Activated T-cell treated with anti-CD3 and anti-CD28 coated beads, Interleukin-2, amount 50 U/mL, for 4 hours (primary cell): ENCODE measurements at places on chromosomes 16 and 17. TPM values are rescaled to one million over a fixed set of nuclear protein-coding genes. Genes with fewer than 3 reads are reported as not detected.

DNA sequence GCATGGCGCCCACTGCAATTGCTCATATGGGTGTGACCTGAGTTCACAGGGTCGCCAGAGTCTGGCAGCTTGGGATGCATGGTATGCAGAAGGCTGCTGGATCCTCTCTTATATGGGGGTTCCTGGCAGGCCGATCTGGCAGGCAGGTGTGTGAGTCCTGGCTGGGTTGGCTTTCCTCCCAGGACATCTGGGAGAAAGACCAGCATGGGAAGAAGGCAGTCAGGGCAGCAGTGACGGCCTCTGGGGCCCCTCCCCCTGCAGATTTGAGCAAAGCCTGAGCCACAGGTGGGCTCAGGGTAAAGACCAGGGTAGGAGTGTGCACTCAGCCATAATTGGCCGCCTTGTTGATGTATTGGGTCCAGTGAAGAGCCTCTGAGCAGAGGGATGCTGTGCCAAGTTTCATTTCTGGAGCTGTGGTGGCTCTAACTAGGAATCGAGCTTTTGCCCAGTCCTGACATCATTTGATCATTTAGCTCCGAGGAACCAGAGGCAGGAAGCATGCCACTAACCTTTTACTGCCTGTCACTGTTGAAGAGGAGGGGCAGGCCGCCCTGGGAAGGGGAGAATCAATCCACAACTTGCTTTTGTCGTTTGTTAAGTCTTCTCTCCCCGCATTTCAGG is 174.3 kb downstream of the CCDC182 start:
- DNase-seq = no peak

- no peak for DNase-seq
Observed at GRCh38 chr16:27725236-27726000, 175.5 kb downstream of the KATNIP start.

GRCh38 chr16:56356276-56357240 is 68.8 kb downstream of the AMFR start:
- DNase-seq = peak; percentile 34

GRCh38 chr16:3881499-3881990 is 1.0 kb upstream of the CREBBP start:
- DNase-seq = no peak

DNA sequence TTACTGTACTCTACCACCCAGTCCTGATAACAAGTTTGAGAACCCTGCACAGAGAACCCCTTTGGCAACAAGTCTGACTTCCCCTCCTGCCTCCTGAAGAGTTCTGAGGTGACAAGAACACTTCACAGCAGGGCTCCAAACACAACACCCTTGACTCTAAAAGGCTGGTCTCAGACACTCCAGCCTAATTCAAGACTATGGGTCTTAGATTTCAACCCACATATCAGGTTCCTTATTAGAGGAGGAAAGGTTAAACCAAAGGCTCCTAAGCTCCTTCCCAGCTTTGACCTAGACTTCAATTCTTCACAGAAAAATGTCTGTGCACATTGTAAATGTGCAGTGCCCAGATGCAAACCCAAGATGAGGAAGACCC is 23.0 kb downstream of the RANBP10 start:
- no peak for DNase-seq

DNA sequence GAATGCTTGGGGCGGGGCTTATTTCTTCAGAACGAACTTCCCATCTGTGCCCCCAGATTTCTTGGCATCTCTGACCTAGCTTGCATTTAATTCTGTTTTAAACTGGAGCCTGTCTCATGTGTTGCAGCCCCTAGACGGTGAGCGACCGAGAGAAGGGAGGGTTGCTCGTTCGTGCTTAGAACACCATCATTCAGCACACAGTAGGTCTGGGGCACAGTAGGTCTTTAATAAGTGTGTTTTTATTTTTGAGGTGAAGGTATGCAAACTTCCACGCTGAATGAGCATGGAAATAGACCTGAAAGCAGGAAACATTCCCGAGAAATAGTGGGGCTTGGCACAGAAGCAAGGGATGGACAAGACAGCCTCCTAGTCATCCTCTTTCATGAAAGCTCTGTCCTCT is 57.0 kb upstream of the TAC4 start:
- no peak for DNase-seq

GRCh38 chr16:64295466-64295865 is 826.4 kb downstream of the CDH11 start:
- DNase-seq = no peak

FNDC8 gene
- total RNA-seq = not detected

DNA sequence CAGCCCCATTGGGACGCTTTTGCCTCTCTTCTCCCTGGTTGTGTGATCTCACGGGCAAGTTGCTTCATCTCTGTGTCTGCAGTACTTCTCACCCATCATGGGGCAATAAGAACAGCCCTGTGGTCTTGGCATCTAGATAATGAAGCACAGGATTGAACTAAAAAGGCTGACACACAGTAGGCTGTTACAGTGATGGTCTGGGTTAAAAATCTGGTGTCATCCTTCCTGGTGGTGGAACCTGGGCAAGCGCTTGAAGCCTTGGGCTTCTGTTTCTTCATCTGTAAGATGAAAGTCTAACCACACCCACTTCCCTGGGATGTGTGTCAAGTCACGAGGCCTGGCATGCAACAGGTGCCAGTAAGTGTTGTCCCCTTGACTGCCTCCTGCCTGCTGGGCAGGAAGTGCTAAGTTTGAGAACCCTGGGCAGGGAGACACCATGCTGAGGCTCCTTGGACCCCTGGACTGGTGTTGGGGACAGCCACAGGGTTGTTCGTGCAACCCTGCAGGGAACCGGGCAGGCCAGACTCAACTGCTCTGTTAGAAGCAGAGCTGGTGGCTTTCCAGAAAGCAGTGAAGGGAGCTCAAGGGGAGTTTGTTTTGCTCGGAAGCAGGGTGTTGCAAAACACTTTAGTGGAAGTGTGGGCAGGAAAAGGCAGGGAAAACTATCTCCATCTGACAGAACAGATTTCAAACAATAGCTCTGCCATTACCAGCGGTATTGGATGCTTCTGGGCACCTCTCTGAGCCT is 5.9 kb upstream of the MAP2K3 start:
- no peak for DNase-seq

DNA sequence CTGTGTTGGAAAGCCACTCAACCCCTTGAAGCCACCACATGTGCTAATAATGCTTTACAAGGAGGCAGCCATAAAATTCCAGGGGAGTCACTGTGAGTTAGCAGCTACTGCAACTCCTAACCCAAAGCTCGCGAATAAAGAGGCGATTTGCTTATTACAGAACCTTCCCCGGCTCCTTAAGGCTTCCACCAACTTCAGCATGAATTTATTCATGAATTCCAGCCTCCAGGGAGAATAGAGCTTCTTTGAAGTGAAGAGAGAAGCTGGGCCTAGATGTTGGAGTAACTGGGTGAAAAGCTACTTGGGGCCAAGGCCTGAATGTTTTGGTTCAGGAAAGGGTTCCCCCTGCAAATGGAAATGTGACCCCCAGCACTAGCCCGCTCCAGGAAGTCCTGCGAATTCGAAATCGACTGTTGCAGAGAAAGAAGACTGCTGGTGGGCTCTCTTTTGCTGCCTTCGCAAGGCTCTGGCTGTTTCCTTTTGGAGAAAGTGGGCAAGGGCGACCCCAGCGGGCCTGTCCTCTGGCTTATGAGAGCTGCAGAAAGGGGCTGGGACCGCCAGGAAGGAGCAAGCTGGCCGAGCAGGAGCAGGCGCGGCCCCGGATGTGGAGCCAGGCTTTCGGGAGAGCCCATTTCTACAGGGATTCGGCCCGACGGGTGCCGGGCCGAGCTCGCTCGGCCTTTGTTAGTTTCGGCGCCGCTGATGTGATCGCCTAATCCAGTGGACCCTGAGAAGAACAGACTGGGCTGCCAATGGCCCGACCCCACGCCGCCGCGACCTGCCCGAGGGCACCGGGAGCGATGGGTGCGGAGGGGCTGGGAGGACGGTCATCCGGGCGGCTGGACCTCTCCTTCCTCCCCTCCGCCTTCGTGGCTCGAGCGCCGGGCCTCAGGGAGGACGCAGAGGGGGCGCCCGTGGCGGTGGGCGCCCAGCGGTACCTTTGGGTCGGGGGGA is 7.6 kb downstream of the CBX8 start:
- DNase-seq = no peak

DNA sequence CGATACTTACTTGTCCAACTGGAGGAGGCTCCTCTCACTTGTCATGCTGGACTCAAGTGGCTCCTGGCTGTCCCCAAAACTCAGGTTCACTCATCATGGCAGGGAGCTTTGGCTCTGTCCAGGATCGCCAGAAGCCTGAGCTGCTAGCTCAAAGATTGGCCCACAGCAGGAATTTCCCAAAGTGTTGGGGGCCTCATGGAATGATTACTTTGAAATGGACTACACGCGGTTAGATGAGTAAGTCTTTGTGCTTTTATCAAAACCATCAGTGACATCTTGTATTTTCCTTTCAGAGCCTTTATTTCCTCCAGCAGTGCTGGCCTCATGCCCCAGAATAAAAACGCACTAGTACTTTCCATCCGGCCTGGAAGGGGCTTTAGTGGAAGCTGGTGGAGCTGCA is 29.2 kb upstream of the PHB1 start:
- DNase-seq = no peak

OR4D1 gene
- 0.33 TPM for total RNA-seq

- peak; percentile 43 for DNase-seq
Observed at GRCh38 chr16:87324411-87325275, 7.5 kb upstream of the C16orf95 start.

DNA sequence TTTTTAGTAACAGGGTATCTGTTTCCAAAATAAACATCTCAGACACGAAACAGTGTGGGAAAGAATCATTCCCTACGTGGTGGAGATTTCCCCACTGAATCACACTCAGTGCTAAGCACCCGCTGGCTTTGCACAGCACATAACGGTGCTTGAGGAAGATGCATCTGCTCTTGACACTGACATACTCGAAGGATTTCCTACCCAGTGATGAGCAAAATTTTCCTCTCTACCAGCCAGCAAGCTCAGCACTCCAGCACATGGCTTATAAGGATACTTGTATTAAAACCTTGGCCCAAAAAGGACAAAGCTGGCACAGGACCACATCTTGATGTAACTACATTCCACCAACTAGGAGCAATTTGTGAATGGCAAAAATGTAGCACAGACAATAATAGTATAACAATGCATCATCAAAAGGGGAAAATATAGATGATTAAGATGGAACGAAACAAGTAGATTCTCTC is 59.0 kb downstream of the ANKFY1 start:
- no peak for DNase-seq

GRCh38 chr17:42850954-42851353 is at the start of gene AOC3:
TSS of gene AOC3 (plus strand) at chr17:42851199. CDS start at chr17:42851344, 145 bp downstream.
- DNase-seq = no peak

DNA sequence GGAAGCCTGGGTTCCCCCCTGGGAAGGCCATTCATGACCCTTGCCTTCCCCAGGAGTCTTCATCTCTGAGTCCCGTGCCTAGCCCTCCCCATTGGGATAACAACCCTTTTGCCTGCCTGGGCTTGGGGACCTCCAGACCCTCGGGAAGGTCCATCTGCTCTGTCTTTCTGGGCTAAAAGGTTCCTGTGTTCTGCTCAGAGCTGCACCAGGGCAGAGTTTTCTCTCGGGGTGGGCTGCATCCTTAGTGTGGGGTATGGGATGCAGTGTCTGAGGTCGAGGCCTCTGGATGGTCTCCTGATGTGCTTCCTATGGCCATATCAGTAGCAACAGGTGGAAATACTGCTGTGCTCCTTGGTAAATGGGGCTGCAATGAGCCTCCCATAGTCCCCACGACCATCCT is 22.9 kb upstream of the PLLP start:
- DNase-seq = no peak

TANC2 gene
- 3.6 TPM for total RNA-seq

EIF3CL gene
- 270 TPM for total RNA-seq

- DNase-seq = peak; percentile 8
Observed at GRCh38 chr17:37570527-37571093, 38.6 kb downstream of the SYNRG start.

GRCh38 chr17:55202896-55203295 is 61.9 kb upstream of the HLF start:
- no peak for DNase-seq

KRT32 gene
- total RNA-seq = not detected

DNA sequence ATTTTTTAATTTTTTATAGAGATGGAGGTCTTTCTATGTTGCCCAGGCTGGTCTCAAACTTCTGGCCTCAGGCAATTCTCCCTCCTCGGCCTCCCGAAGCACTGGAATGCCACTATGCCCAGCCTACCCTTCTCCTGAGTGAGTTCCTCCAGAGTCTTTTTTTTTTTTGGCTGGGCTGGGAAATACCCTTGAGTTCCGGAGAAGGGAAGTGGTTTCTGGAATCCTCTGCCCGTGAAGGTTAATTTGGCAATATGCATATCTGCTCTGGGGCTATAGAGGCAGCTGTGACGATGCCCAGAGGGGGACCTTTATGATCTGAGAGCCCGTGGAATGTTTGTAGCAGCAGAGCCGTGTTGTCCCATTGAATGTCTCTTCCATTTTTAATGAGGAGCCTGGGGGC is 217.5 kb downstream of the RBFOX1 start:
- DNase-seq = no peak

GRCh38 chr17:17527534-17527933 is 31.3 kb upstream of the RASD1 start:
- no peak for DNase-seq

DNA sequence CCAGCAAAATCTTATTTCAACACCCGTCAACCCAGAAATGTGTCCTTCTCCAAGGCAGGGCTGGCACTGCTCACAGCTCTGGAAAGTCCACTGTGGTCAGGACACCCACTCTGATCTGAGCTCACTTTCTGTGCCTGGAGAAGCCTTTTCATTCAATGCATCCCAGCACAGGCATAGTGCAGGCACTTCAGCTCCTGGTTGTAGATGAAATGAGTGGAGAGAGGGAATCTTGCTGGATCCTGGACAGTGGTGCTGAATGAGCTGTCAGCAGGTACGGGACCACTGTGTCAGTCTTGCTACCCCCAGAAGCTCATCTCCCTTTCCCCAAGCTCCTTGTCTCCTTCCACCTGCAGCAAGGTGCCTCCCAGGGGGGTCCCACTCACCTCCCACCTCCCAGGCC is 86.1 kb upstream of the SALL1 start:
- DNase-seq = no peak

GRCh38 chr17:35192708-35193107 is 1.5 kb downstream of the SLC35G3 start:
- peak; percentile 40 for DNase-seq

DNA sequence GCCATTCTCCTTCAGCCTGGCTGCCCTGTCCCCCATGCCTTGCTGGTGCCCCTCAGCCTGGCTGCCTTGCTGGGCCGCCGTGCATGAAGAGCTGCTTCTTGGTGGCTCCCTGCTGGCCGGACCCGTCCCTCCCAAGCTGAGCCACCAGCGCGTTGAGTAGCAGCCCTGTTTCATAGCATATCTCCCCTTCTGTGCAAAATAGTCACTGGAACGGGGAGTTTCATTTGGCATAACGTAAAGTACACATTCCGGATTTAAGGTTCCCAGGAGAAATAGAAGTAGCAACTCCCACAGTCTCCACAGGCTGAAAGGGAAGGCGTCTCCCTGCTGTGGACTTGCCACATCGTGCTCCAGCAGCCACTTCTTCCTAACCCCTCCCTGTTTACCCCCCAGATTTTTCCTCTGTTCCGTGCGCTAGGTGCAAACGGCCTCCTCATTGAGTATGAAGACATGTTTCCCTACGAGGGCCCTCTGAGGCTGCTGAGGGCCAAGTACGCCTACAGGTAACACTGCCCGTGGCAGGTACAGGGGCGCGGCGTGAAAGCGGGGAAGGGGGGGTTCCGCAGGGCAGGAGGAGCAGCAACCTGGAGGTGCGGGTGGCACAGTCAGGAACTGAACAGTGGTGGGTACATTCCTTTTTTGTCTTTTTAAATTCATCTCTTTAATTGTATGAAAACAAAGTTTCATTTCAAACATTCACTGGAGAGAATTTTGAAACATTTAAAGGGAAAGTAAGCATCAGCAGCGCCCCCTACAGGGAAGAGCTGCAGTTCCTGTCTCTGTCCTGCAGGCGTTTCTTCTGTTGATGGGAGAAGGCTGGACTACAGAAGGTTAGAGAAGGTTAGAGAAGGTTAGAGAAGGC is 5.8 kb upstream of the OGFOD3 start:
- DNase-seq = peak; percentile 50

GRCh38 chr16:28974007-28974436 is 556 bp upstream of the SPNS1 start:
- no peak for DNase-seq
